Fibroblast of skin of right biceps (primary cell): ENCODE measurements at places on chromosomes 5 and 9.

- no peak for DNase-seq
These were observed 480.0 kb downstream of the TAF11L14 start for GRCh38 chr5:18114151-18114757.

DNA sequence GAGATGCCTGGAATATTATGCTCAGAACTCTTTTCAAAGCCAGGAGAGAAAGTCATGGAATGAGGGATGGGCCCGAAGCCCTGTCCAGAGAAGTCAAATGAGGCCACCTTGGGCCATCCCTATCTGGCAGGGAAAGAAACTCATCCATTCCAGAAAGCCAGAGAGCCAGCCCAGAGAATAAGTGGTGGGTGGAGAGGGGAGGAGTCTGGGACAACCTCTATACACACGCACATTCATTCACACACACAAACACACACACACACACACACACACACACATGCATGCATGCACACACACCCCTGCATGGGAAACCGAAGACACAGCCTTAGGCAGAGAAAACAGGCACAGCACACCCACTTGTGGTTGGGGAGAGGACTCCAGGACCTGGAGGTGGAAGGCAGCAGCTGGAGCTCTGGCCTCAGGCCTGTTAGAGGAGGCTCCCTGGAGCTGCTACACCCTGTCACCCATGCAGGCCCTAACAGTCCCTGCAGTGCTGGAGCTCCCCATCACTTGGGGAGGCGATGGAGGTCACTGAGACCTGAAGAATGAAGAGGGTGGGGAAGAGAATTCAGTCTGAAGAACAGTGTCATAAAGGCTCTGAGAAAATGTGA lies 38.0 kb downstream of the TGFBI start:
- DNase-seq = peak; percentile 74

GRCh38 chr9:100167176-100167575 lies 68.1 kb downstream of the INVS start:
- peak; percentile 24 for DNase-seq

DNA sequence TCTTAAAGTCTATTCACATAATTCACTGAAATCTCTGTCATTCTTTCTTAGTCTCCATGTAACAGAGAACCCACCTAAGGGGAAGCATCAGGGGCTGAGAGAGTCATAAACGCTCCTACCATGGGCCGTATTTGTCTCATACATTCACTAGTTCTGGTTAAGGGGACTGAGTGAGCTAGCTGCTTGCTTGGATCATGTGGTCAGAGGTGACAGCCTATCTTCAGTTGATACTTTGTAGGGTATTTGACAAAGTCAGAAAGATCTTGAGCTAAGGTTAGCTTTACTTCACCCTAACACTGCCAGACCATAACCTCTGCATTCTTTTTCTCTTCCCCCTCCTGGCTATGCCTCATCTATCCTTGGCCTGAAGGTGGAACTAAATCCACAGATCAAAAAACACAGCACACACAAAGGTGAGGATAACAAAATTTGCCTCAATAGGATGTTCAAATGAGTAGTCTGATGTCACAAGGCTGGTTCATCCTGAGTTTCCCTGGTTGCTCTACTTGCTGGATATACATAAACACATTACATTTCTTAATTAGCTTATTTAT lies 66.5 kb downstream of the MARCHF3 start:
- DNase-seq = no peak

GRCh38 chr5:93100976-93101375 lies 480.0 kb downstream of the NR2F1-AS1 start:
- DNase-seq = no peak

DNA sequence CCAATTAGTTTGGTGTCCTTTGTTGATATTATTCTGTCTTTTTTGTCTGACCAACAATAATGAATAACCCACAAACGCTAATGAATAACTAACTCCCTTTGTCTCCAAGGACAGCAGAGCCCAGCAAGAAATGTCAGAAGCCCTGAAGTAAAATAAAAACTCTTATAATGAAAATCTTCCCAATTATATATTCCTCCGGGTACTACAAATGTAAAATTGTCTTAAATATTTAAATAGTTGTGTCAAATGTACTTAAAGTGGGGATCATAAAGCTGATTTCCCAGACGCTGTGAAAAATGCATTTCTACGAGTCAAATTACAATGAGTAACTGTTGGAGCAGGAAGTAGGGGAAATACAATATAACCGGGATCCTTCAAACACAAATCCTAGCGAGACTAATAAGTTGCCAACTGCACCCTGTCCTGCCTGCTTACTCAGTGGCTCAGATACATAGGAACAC lies 22.3 kb downstream of the GLIS3 start:
- peak; percentile 58 for DNase-seq
